ENCODE measurements at places on chromosomes 2 and 18. TPM values are rescaled to one million over a fixed set of nuclear protein-coding genes. Genes with fewer than 3 reads are reported as not detected.

Gene SLC16A14
- 0.90 TPM for polyA plus RNA-seq

Gene DAPL1
- not detected for polyA plus RNA-seq

Gene UGT1A10
- polyA plus RNA-seq = not detected

Gene NOSTRIN
- polyA plus RNA-seq = not detected

DNA sequence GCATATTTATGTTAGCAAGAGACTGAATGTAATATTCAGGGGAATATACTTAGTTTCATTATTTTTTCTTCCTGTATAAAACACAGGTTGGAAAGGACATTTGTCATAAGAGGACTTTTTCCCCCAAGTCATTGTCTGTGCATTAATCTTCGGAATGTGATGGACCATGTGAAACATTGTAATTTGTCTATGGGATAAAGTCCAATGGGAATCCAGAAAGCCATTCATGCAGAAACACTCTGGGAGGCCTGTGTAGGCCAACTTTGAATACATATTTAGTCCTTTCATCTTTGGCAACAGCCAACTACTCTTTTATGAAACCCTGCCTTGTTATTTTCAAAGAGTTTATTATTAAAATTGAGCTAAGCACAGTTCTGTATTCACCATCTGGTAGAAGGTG, 386.4 kb downstream of the PIK3C3 start:
- DNase-seq = no peak

GRCh38 chr2:101396316-101396717, 9.0 kb upstream of the CREG2 start:
- DNase-seq = no peak

- DNase-seq = no peak
Measured at GRCh38 chr18:36189486-36189885, 2.2 kb downstream of the MOCOS start.

DNA sequence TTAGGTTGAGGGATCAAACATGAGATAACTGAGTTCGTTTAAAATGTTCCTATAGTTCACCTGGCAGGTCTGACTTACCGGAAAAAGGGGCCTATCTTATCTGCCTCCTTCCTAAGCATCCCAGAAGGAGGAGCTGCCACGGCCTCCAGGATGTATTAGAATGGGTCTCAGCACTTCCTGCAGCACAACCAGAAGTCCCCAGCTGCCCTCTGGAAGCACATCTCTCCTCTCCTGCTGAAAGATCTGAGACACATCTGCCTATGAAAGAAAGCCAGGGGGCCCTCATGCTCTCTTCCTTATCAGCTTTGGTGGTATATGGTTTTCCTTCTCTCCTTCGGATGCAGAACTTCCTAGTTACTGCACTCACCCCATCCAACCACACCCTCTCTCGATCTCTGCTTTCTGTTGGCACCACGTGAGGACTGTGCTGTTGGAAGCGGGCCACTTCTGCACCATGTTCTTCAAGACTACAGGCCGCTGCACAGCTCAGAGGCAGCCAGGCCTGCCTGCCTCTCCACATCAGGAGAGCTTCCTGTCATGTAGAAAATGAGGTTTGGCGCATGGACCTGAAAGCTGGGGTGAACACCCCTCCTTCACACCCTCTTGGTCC, 6.5 kb downstream of the IGFBP5 start:
- no peak for DNase-seq

DNA sequence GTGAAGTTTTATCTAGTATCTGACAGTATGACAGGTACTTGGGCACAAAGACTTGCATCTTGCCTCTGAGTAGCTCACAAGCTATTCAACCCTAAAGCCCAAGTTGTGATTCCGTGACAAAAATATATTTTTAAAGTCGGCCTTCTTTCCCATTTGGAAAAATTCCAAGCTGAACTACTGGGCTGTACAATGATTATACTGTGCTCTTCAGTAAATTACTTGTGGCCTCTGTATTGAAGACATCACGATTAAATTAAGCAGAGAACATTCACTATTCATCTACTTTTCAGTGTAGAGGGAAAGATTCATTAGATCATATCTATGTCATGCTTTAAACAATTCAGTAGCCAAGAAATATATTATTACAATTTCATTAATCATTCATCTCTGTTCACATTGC, 282.2 kb downstream of the CDH2 start:
- DNase-seq = no peak
